Body of pancreas (tissue), 4 donors: ENCODE measurements at places on chromosomes 2 and 18. TPM values are rescaled to one million over a fixed set of nuclear protein-coding genes. Genes with fewer than 3 reads are reported as not detected.

DNA sequence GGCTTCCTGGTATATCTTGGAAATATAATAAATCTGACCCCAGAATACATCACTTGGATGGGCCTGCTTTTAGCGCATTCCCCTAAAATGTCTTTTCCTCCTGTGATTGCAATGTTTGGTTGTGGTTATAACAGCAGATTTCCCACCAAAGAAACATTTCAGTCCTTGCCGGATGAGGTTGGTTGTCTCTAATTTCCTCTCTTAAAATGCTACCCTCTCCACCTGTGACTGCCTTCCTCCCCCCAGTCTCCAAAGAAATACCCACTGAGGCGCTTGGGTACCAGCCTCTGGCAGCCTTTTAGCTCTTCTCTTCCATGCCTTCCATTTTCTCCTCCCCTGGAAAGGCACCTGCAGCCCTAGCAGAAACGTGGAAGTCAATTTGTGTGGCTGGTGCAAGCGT lies 102.1 kb upstream of the SIX3 start:
- no peak for DNase-seq

DNA sequence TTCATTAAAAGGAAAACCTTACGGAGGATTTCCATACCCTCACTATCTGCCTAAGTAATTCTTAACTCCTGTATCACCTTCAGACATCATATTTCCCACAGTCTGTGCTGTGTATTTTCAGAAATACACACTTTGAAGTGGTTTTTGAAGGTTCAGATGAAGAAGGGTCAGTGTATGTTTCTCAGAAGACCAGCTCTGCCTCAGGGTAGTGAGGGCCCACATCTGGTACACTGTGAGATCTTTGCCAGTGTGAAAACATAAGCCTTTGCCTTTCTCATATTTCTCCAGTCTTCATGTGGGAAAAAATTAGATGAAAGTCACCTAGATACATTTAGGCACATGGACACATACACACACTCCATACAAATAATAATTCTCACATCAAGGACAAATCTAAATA lies 408.4 kb downstream of the RIT2 start:
- no peak for DNase-seq

DNA sequence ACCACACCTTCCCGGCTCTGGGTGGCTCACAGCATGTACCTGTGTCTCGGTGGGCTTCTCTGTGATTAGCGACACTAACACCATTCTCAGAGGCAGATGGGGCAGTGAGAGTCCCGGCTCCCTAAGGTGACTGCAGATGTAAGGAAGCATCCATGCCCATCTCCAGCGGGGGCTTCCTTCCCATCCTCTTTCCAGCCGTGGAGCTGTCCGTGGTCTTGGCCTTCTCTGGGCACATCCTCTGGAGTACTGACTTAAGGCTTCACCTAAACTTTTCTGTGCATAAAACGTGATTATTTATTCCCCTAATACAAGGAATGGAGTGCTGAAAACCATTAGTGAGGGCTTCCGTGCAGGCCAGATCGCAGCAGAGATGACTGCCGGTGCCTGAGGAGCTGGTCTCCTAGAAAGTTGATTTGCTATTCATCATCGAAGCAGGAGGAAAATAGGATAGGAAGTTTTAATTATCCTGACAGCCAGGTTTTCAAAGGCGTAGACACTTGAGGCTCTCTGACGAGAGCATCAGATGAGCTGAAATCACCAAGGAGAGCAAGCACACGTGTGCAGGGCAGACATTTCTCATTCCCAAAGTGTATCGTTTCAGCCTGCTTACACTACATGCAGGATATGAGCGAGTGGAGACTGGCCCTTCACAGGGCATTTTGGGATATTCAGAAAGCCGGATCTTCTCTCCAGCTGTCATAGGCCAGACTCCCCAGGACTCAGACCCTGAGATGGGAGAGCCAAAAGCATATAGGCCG lies 186.1 kb upstream of the SALL3 start:
- no peak for DNase-seq

- DNase-seq, result peak; percentile 68
Measured at GRCh38 chr2:65300134-65300760, 72.6 kb downstream of the ACTR2 start.

GRCh38 chr2:99140860-99141109 lies 722 bp upstream of the C2orf15 start:
- DNase-seq, result no peak

DNA sequence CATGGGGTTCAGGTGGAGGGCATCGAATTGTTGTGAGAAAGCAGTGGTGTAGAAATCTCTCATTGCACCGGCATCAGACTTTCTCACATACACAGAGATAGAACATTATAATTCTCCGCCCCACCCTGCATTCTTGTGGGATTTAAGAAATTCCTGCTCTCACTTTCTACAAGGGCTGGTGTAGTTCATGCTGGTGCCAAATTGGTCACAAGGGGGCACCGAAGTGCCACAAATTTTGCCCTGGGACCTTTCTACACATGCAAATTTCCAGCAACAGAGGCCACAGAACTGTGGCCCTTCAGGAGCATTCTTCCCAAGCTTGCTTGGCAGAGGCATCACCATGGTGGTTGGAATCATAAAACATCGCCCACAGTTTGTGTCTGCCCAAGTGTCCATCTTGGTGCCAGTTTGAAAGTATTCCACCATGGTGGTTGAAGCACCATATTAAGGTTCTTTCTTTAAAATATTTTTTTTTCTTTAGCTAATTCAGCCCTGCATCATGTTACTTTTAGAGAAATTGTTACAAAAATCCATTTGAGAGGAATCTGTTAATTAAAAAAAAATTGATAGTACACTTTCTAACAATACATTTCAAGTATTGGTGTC lies 521.2 kb upstream of the FANCL start:
- peak; percentile 52 for DNase-seq

DNA sequence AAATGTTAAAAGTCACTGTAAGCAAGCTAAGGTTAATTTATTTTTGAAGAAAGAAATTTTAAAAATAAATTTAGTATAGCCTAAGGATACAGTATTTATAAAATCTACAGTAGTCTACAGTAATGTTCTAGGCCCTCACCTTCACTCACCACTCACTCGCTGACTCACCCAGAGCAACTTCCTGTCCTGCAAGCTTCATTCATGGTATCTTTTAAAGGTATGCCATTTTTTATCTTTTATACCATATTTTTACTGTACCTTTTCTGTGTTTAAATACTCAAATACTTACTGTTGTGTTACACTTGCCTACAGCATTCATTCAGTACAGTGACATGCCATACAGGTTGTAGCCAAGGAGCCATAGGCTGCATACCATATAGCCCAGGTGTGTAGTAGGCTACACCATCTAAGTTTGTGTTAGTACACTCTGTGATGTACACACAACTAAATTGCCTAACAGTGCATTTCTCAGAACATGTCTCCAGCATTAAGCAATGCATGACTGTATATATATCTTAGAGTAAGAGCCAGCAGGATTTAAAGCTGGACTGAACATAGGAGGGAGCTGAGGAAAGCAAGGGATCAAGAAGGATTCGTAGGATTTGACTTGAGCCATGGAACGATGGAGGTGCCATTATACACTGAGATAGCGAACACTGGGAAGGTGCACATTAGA lies 83.1 kb upstream of the KLF7 start:
- DNase-seq, result no peak

DNA sequence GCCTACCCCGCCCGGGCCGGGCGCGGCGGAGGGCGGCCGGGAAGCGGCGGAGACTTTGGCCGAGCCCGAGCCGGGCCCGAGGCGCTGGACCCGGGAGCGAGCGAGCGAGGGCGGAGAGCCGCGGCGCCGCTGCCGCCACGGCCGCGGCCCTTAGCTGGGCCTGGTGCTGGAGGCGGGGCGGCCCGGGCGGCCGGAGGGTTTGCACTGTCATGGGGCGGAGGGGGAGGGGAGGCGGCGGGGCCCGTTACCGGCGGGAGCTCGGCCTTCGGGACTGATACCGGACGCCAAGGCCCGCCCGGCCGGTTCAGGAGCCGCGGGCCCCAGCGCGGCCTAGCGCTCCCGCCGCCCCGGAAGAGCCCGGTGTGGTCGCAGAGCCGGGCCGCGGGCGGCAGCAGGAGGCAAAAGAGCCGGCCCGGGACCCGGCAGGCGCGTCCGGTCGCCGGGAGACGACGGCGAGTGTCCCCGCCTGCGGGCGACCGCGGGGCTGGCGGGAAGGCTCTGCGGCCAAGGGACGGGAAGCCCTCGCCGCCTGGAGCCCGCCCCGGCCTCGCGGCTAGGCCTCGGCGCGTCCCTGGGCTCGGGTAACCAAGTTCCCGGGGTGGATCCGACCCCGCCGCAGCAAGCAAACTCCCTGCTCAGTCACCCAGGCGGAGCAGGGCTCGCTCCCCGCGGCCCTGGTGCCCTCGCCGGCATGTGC lies 697 bp downstream of the KCMF1 start:
- DNase-seq, result peak; percentile 65

The HOXD4 gene
- total RNA-seq, result not detected

GRCh38 chr2:224650815-224651439 lies 65.2 kb downstream of the CCDC195 start:
- no peak for DNase-seq

DNA sequence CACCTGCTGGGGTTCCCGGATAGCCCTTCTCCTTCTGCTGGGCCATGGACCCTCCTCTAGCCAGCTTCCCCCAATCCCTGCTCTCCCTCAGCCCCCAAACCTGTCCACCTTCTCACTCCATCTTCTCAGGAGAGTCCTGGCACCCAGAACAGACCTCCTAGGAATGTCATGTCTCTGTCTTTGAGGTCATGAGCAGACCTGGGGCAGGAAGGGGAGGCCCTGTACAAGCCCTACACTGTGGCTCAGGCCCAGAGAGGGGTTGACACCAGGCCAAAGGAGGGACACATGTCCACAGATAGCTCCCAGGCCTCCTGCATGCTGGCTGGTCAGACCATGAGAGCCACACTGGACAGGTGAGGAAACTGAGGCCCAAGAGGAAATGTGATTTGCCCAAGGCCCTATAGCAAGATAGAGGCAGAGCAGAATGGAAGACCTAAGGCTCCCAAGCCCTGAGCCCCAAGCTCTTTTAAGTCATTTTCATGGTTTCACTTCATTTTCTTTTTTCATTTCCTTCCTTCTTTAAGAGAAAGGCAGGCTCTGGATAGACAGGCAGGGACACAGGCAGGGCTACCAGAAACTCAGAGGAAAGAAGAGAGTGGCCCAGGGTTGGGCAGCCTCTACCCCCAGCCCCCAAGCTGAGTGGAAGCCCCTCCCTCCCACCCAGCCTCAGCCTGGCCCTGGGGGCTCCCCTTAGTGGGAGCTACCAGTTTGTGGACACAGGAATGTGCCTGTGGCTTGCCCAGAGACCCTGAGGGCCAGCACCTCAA lies 159.7 kb downstream of the SMAD7 start:
- no peak for DNase-seq

DNA sequence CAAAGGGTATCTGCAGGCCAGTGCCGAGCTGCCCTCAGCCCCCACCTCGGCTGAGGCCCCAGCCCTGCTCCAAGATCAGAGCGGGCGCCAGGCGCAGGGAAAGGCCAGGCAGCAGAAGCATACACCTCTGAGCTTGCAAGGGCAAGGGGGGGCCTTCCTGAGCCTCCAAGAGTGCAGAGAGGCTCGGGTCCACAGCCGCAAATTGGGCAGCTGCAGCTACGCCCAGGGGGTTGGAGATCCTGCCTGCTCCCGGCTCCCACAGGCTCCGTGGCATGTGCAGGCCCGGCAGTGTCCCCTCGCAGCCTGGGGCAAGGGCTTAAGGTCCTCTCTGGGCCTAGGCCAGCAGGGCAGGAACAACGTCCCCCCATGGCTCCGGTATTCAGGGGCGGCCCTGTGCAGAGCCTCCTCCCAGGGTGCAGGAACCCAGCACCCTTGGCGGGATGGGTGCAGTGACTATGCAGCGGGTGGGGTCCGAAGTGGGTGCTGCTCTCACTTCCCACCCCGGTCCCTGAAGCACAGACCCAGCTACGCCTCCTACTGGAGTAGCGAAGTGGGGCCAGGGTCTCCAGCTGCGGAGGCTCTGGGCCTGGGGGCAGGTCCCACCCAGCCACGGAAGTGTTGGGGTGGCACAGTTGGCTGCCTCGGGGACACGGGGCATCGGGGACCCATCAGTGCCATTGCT lies 120.2 kb upstream of the TMEFF2 start:
- DNase-seq, result no peak

DNA sequence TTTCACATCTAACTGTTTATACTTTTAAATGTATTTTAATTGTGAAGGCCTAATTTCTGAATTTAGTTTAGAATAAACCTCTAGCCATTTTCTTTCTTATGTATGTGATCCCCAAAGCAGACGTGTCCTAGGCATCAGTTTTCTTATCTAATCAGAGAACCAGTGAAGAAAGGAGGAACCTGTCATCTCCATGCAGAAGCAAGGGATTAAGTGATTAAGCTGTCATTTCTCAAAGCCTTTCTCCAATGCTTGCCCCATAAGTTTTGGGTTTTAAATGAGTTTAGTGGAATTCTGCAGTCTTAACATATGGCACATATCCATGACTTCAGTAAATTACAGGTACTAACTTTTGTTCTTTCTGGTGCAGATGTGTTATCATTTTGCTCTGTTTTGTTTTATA lies 190.4 kb downstream of the PLCL1 start:
- DNase-seq, result no peak
